ENCODE measurements at places on chromosomes 3 and 15. TPM values are rescaled to one million over a fixed set of nuclear protein-coding genes. Genes with fewer than 3 reads are reported as not detected.
A peak's percentile ranks its signal among the peaks of the same experiment; 100 is the strongest.

DNA sequence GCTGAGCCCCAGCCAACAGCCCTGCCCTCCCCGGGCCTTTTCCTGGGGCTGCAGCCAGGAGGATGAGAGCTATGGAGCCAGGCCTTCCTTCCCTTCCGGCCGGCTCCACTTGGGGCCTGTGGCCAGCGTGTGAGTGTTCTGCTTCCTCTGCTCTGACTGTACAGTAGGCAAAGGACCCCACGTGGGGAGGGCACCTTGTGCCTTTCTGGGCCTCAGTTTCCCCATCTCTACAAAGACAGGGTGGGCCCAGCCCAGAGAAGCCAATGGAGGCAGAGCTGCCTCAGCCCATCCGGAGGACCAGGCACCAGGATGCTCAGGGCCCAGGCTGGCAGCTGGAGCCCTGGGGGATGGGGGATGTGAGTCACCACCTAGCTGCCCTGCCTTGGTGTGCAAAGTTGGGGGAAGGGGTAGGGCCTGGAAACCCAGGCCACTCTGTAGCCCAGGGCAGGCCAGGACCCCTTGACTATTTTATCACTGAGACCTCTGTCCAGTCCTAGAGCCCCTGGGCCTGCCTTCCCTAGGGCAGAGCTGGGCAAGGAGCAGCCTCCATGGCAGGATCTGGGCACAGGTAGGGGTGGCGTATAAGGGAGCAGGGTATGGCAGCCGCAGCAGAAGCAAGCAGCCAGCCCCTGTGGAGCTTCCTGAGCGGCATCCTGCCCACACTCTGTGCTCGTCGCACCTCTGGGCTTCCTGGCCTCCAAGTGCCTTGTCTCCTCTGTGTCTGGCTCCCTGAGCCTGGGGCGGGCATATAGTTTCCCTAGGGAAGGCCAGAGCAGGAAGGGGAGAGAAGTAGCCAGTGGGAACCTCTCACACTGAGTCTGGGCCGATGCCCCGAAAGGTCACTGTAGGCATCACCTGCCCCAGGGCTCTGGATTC lies 1.8 kb downstream of the PSTPIP1 start:
- no peaks in the 10 kb centered on the region for H3K4me1 ChIP-seq
- DNase-seq, result peak; percentile 65
- H3K36me3 ChIP-seq, result no peaks in the 10 kb centered on the region
- H3K4me3 ChIP-seq, result peak overlapping the region; percentile 37
- peak overlapping the region; percentile 26 for H3K27ac ChIP-seq
- H3K27me3 ChIP-seq, result no peaks in the 10 kb centered on the region

- H3K36me3 ChIP-seq, result no peaks in the 10 kb centered on the region
- H3K27me3 ChIP-seq, result no peaks in the 10 kb centered on the region
- no peak overlapping the region for H3K4me3 ChIP-seq
- H3K4me1 ChIP-seq, result no peaks in the 10 kb centered on the region
- DNase-seq, result no peak
- H3K27ac ChIP-seq, result no peak overlapping the region
These were observed 293.8 kb downstream of the IGSF11 start for GRCh38 chr3:118740722-118741290.

GRCh38 chr3:58798312-58798711 lies 131.7 kb upstream of the FAM3D start:
- H3K4me1 ChIP-seq, result no peaks in the 10 kb centered on the region
- H3K36me3 ChIP-seq, result no peaks in the 10 kb centered on the region
- H3K4me3 ChIP-seq, result no peak overlapping the region

The GADL1 gene
- total RNA-seq, result not detected

- no peaks in the 10 kb centered on the region for H3K27me3 ChIP-seq
- H3K4me3 ChIP-seq, result peak overlapping the region; percentile 67
- H3K4me1 ChIP-seq, result peaks cover 23% of the 10 kb centered on the region
- H3K36me3 ChIP-seq, result no peaks in the 10 kb centered on the region
- H3K27ac ChIP-seq, result peak overlapping the region; percentile 78
- DNase-seq, result no peak
These were observed 2.2 kb downstream of the ST6GAL1 start for GRCh38 chr3:186932281-186933181.

The CDHR4 gene
- 0.27 TPM for total RNA-seq

DNA sequence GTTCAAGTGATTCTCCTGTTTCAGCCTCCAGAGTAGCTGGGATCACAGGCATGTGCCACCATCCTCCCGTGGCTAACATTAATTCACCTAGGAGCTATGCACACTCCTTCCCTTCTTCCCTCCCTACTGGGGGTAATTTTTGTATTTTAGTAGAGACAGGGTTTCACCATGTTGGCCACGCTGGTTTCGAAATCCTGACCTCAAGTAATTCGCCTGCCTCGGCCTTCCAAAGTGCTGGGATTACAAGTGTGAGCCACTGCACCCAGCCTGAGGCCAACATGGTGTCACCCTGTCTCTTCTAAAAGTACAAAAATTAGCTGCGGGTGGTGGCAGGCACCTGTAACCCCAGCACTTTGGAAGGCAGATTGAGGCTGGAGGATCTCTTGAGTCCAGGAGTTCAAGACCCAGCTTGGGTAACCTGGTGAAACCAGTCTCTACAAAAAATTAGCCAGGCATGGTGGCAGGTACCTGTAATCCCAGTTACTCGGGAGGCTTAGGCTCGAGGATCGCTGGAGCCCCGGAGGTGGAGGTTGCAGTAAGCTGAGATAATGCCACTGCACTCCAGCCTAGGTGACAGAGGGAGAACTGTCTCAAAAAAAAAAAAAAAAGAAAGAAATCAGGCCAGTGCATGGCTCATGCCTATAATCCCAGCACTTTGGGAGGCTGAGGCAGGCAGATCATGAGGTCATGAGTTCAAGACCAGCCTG lies 6.1 kb downstream of the RNU5B-1 start:
- no peaks in the 10 kb centered on the region for H3K4me1 ChIP-seq
- H3K36me3 ChIP-seq, result no peaks in the 10 kb centered on the region
- H3K27ac ChIP-seq, result no peak overlapping the region
- no peak overlapping the region for H3K4me3 ChIP-seq
- H3K27me3 ChIP-seq, result no peaks in the 10 kb centered on the region
- DNase-seq, result no peak

- no peaks in the 10 kb centered on the region for H3K36me3 ChIP-seq
- H3K4me3 ChIP-seq, result no peak overlapping the region
- H3K27ac ChIP-seq, result no peak overlapping the region
- DNase-seq, result no peak
These were observed 41.6 kb downstream of the FBN1 start for GRCh38 chr15:48603922-48604321.

The OR5K3 gene
- not detected for total RNA-seq

GRCh38 chr15:98523912-98524662 lies 124.3 kb upstream of the IGF1R start:
- no peaks in the 10 kb centered on the region for H3K36me3 ChIP-seq
- DNase-seq, result no peak

DNA sequence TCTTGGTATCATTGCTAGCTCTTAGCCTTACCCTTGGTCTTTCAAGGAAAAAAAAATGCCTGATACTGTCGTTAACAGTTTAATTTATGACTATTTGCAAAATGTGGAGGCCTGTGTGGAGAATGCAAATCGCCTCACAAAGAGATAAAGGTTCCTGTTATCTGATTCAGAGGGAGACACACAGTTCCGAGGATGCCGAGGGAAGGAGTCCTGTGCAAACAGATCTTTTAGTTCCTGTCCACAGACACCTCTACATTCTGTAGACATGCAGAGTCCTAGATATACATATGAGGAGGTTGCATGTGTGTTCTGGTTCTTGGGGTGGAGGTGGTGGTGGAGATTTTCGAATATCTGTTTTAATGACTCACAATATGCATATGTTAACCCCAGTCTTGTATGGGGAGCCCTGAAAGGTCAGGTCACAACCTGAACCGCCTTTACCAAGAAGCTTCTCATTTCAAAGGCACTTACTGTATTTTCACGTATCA lies 5.7 kb downstream of the NR2F2 start:
- peaks cover 7% of the 10 kb centered on the region for H3K36me3 ChIP-seq
- H3K4me3 ChIP-seq, result peak overlapping the region; percentile 86
- DNase-seq, result no peak
- H3K4me1 ChIP-seq, result no peaks in the 10 kb centered on the region

Data from sigmoid colon (tissue), 7 donors.